CD14-positive monocyte (primary cell): ENCODE measurements at places on chromosomes 6 and 20. TPM values are rescaled to one million over a fixed set of nuclear protein-coding genes. Genes with fewer than 3 reads are reported as not detected.

DNA sequence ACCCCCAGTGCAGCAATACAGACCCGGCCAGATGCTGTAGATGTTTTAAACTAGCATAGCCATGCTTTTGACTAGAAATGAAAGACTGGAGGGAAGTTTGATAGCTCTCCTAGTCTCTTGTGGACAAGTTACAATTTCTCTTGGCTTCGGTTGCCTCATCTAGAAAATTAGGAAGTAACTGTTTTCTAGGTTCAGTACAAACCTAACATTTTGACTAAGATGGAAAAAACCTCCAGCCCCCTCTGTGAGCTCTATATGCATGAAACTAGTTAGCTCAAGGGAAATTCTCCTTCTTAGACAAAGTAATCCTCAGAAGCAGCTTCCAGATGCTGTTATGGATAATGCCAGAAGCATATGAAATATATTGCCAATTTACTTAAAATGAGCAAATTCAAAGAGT lies 86.6 kb downstream of the RNF144B start:
- H3K27me3 ChIP-seq = no peaks in the 10 kb centered on the region
- DNase-seq = peak; percentile 60
- peak overlapping the region; percentile 73 for H3K27ac ChIP-seq
- peaks cover 43% of the 10 kb centered on the region for H3K4me1 ChIP-seq
- peaks cover 31% of the 10 kb centered on the region for H3K36me3 ChIP-seq
- H3K4me3 ChIP-seq = no peak overlapping the region

The GRM1 gene
- not detected for polyA plus RNA-seq

The PCSK2 gene
- not detected for polyA plus RNA-seq

The TFAP2D gene
- polyA plus RNA-seq = not detected in 2 replicates

The MROH8 gene
- polyA plus RNA-seq = 0.39 and 1.0 TPM in 2 replicates
